CD4-positive, alpha-beta T cell treated with Interleukin-1 beta for 1 hour (primary cell): ENCODE measurements at places on chromosomes 1 and 21.

- DNase-seq: no peak
Measured at GRCh38 chr1:153841463-153841994, 66.3 kb downstream of the SLC27A3 start.

GRCh38 chr1:206556750-206557635 is 49.7 kb downstream of the RASSF5 start:
- DNase-seq: peak; percentile 87

DNA sequence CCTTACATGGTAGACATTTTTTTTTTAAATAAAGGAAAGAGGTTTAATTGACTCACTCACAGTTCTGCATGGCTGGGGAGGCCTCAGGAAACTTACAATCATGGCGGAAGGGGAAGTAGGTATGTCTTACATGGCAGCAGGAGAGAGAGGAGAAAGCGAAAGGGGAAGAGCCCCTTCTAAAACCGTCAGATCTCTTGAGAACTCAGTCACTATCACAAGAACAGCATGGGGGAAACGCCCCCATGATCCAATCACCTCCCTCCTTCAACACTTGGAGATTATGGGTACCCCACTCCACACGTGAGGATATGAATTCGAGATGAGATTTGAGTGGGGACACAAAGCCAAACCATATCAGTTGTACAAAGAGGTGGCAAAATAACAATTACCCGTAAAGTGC is 301.7 kb downstream of the GRIK1 start:
- DNase-seq: peak; percentile 4

DNA sequence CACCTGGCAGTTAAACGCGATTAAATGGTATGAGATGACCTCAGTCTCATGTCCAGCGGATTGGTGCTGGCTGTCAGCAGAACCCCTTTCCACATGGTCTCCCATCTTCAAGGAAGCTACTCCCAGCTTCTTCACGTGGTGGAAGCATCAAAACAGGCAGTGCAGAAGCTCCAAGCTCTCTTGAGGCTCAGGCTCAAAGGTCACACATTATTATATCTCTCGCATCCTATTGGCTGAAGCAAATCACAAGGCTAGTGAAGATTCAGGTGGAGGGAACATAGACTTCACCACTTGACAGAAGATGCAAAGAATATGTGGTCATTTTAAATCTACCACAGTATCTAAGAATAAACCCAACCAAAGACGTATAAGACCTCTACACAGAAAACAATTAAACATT is 181.9 kb downstream of the VPS13D start:
- DNase-seq: no peak

- peak; percentile 73 for DNase-seq
Measured at GRCh38 chr1:206736878-206737728, 33.5 kb upstream of the IL19 start.

- no peak for DNase-seq
Measured at GRCh38 chr21:26148840-26149354, 21.7 kb downstream of the APP start.

- no peak for DNase-seq
Measured at GRCh38 chr1:219283541-219283940, 109.9 kb downstream of the LYPLAL1 start.

GRCh38 chr1:99956755-99957154 is 13.0 kb upstream of the SLC35A3 start:
- DNase-seq: no peak

GRCh38 chr1:229860926-229861325 is 206.1 kb upstream of the GALNT2 start:
- DNase-seq: no peak

DNA sequence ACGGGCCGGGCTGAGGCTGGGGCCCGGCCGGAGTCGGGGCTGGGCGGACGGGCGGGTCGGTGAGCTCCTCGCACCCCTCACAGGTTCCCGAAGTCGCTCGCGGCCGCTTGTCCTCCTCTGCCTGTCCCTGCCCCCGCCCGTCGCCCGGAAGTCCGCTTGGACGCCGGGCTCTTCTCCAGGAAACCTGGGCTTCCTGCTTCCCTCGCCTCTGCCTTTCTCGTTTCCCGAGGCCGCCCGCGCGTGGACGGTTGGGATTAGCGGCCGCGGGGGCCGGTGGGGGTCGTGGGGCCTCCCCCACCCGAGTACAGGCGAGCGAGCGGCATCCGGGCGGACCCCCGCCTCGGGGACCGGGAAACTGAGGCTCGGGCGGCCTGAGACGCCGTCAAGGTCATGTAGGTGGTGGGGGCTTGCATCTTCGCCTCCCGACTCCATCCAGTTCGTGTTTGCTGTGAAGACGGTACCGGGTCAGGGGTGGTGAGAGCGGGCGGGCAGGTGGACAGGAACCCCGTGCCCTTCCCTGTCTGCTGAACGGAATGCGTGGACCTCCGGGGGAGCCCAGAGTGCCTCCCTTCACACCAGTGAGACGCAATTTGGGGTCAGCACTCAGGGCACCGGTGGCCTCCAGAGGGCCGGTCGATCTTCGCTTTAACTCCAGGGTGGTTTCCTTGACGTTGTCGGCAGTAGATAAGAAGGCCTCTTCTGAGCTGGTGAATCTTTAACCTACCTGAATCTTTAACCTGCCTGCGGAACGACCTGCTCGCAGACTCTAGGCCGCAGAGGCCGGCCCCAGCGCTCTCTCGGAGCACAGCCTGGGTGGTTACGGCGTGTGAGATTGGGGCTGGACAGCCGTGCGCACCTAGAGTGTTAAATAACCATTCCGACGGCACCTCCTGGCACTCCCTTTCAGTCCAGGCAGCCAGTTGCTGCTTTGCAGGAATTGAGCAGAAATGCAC is 686 bp downstream of the ARF1 start:
- no peak for DNase-seq

- DNase-seq: no peak
Measured at GRCh38 chr1:116167625-116168276, 56.6 kb downstream of the MAB21L3 start.

DNA sequence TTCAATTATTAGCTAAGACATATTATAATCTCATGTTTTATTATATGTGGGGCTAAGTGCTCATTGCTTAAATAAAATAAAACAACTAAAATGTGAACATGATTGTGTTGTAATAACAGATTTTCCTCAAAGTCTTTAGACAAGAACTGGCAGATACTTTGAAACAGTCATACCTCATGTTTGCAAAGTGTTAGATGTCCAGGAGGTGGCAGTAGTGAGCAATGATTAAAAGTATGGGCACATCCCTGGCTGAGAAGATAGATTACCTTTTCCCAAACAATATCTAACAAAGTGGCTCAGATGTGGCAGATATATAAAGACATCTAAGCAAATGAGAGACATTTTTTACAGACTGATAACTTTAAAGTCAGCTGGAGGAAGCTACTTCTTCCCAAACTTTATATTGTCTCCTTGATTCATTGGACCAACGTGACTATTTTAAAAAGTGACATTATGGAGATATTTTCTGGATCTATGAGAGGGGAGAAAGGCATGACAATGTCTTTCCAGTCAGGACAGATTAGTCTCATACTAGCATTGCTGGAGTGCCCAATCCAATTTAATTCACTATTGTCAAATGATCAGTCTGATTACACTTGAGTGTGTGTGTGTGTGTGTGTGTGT is 269.8 kb downstream of the S1PR1 start:
- DNase-seq: peak; percentile 53

GRCh38 chr1:206850401-206850800 is 15.0 kb upstream of the IL20 start:
- DNase-seq: no peak

DNA sequence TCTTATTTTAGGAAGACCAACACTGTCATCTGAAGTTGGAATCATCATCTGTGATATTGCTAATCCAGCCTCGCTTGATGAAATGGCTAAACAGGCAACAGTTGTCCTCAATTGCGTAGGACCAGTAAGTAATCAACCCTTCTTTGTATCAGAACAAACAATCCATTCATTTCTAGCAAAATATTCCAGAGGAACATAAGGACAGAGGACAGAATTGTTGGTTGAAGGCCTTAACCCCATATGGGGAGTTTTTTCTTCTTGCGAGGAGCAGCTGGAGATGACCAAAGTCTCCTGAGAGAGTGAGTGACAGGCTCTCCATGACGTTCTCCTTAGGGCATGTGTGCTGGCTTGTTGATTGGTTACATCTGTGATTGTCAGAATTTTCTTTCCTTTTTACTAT is 2.7 kb downstream of the SCCPDH start:
- no peak for DNase-seq

DNA sequence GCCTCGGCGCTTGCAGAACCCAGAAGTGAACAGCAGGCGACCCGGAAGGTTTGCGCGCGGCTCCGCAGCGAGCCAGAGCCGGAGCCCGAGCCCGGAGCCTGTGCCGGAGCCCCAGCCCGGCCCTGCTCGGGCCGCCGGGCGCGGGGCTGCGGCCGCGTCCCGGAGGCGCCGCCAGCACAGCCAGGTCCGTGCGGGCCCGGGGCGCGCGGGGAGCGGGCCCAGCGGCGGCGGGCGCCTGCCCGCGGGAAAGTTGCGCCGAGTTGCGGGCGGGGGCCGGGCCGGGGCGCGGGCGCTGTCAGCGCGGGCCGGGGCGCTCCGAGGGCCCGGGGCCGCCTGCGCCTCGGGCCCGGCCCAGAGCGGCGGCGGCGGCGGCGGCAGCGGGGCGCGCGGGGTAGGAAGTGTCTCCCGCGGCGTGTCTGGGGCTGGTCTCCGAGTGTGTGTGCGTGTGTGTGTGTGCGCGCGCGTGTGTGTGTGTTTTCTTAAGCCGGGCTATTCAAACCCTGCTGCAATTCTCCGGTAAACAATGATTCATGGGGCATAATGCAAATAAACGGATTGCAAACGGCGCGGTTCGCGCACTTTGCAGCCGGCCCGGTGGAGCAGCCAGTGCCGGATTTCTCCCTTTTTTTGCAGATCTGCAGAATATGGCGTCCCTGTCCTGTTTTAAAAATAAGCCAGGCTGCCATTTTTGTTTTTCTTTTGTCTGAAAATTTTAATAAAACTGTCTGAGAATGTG is at the start of gene ZNF362:
Gene ZNF362, plus strand, starts transcription at position 22 of the 736 bp plus-strand sequence. CDS start 14,083 bp downstream, outside the sequence.
- DNase-seq: peak; percentile 69

GRCh38 chr1:112927462-112927990 is 28.5 kb downstream of the SLC16A1 start:
- DNase-seq: no peak

DNA sequence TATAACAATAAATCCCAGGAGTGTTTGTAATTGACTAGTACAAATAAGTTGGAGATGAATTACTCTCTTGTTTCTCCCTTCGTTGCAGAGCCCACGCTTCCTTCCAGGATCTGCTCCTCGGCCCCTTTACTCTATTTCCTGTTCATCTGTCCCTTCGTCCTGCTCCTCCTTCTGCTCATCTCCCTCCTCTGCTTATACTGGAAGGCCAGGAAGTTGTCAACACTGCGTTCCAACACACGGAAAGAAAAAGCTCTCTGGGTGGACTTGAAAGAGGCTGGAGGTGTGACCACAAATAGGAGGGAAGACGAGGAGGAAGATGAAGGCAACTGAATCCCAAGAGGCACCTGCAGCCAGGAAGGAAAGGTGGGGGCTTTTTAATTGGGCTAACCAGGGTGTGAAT is 26.4 kb upstream of the TTF2 start:
- no peak for DNase-seq

GRCh38 chr1:160125746-160126145 is 10.2 kb downstream of the ATP1A2 start:
- no peak for DNase-seq

- DNase-seq: no peak
Measured at GRCh38 chr1:149849947-149850360, 49.4 kb upstream of the BOLA1 start.

- DNase-seq: no peak
Measured at GRCh38 chr1:93938461-93939145, 29.4 kb upstream of the GCLM start.

- DNase-seq: no peak
Measured at GRCh38 chr1:69967245-69967766, 238.1 kb downstream of the LRRC40 start.

DNA sequence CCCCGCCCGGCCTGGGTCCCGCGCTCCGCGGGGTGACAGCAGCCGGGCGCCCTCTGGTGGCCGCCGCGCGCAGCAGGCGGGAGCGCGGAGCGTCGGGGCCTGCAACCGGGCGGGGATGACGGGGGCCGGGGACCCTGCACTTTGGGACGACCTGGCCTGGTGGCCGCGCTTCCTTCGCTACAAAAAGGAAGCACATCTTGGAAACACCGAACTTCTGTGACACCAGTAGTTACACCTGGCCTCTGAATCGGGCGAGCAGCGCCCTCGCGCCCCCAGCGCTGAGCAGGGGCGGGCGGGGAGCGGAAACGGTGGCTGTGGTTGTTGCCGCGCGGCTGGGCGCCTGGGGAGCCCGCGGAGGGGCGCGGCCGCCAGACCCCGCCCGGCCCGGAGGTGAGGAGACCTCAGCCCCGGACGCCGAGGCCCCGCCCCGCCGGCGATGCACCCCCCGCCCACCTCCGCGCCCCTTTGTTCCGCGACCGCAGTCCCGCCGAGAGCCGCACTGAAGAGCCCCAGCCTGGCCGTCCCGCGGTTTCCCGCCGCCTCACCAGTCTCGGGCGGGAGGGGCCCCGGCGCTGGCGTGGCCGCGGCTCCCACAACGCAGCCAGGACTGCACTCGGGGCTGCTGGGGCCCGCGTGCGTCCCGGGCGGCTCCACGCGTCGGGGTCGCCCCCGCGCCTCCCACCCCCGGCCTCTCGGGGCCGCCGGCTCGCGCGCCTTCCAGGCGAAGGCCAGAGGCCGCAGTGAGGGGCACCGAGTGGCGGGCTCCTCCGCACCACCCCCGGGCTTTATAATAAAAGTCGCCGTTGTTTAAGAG is 59.3 kb downstream of the H3-3A start:
- DNase-seq: peak; percentile 86

GRCh38 chr1:59554011-59554663 is 257.2 kb downstream of the FGGY start:
- no peak for DNase-seq

GRCh38 chr1:162612606-162613400 is 19.5 kb upstream of the DDR2 start:
- no peak for DNase-seq

DNA sequence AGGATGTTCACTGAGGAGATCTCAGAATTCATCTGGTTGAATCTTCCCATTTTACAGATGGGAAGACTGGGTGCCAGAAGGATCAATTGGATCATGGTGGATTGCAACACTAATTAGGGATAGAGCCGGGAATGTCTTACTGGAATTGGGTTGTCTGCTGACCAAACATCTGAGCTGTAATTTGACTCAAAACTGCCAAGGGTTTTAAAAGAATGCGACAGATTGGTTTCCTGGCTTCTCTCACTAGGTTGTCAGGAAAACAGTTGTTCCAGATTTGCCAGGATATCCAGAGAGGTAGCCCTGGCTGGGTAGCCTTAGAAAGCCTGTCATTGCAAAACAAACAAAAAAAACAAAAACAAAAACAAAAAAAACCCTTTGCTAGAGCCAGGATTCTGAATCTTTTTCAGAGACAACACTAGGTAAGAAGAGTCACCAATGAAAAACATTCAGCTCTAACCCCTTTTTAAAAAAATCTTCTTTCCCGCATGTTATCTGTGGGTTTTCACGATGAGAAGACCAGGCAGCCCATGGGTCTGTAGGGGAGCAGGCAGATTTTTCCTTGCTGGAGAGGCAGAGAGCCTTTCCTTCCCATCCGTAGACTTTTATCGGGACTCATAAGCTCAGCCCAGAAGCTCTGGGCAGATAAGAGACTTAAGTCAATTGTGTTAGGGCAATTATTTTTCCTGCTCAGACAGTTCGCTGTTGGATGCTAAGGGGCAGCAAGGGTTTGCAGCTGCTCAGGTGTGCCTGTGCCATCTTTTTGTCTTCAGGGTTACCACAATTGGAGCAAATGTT is 418.9 kb downstream of the PRDM2 start:
- DNase-seq: no peak
